HFFc6 (cell line): ENCODE measurements at places on chromosomes 3 and 15.

- peaks cover 84% of the 10 kb centered on the region for H3K4me1 ChIP-seq
- peak overlapping the region; percentile 88 for H3K27ac ChIP-seq
- peak overlapping the region; percentile 82; the same call in 1 of the 2 replicates for H3K4me3 ChIP-seq
- no peak for DNase-seq
- no peaks in the 10 kb centered on the region; the same call in none of the 2 replicates for H3K27me3 ChIP-seq
Observed at GRCh38 chr3:149378478-149379309, 1.2 kb upstream of the TM4SF1 start.

- H3K4me3 ChIP-seq: 0 out of 2 replicates have a peak overlapping the region, but pooled peaks have one; percentile 20
- H3K4me1 ChIP-seq: peaks cover 60% of the 10 kb centered on the region
- no peak for DNase-seq
- H3K36me3 ChIP-seq: no peaks in the 10 kb centered on the region
- no peak overlapping the region for H3K27ac ChIP-seq
- H3K27me3 ChIP-seq: no peaks in the 10 kb centered on the region; the same call in 1 of the 2 replicates
Observed at GRCh38 chr3:171830518-171830875, 12.7 kb upstream of the TMEM212 start.

- peaks cover 4% of the 10 kb centered on the region for H3K27me3 ChIP-seq
- no peak for DNase-seq
- no peak overlapping the region for H3K4me3 ChIP-seq
- no peaks in the 10 kb centered on the region for H3K4me1 ChIP-seq
Observed at GRCh38 chr15:83219026-83219425, 11.4 kb upstream of the HDGFL3 start.

- H3K36me3 ChIP-seq: no peaks in the 10 kb centered on the region
- no peak overlapping the region for H3K27ac ChIP-seq
Observed at GRCh38 chr15:29438703-29439055, 169.1 kb upstream of the NSMCE3 start.

GRCh38 chr3:45109771-45110508, 36.2 kb downstream of the CDCP1 start:
- H3K27me3 ChIP-seq: no peaks in the 10 kb centered on the region; the same call in 1 of the 2 replicates
- H3K27ac ChIP-seq: peak overlapping the region; percentile 62

- no peak overlapping the region for H3K4me3 ChIP-seq
- H3K27ac ChIP-seq: no peak overlapping the region
- H3K27me3 ChIP-seq: no peaks in the 10 kb centered on the region; the same call in 1 of the 2 replicates
- no peaks in the 10 kb centered on the region for H3K36me3 ChIP-seq
- DNase-seq: no peak
- H3K4me1 ChIP-seq: peaks cover 6% of the 10 kb centered on the region; the same call in 1 of the 2 replicates
Observed at GRCh38 chr3:114929971-114930732, 216.9 kb downstream of the ZBTB20 start.

GRCh38 chr3:20125289-20125688, 60.7 kb downstream of the SGO1 start:
- H3K27me3 ChIP-seq: no peaks in the 10 kb centered on the region
- no peak overlapping the region for H3K27ac ChIP-seq
- no peak overlapping the region for H3K4me3 ChIP-seq

GRCh38 chr3:86282106-86282787, 708.7 kb downstream of the VGLL3 start:
- no peaks in the 10 kb centered on the region for H3K36me3 ChIP-seq
- DNase-seq: no peak
- no peaks in the 10 kb centered on the region for H3K4me1 ChIP-seq
- H3K4me3 ChIP-seq: no peak overlapping the region
- no peaks in the 10 kb centered on the region for H3K27me3 ChIP-seq

GRCh38 chr3:151086484-151087456, 1.3 kb downstream of the MED12L start:
- DNase-seq: peak; percentile 89

- peaks cover 5% of the 10 kb centered on the region for H3K4me1 ChIP-seq
- H3K36me3 ChIP-seq: peaks cover 27% of the 10 kb centered on the region
- H3K27ac ChIP-seq: no peak overlapping the region
- no peak for DNase-seq
Observed at GRCh38 chr3:149839896-149840295, 26.9 kb downstream of the RNF13 start.

- no peaks in the 10 kb centered on the region for H3K27me3 ChIP-seq
- peak overlapping the region; percentile 89 for H3K27ac ChIP-seq
- H3K4me1 ChIP-seq: peaks cover 64% of the 10 kb centered on the region
- no peak for DNase-seq
Observed at GRCh38 chr15:32657198-32657883, 15.8 kb downstream of the SCG5 start.

DNA sequence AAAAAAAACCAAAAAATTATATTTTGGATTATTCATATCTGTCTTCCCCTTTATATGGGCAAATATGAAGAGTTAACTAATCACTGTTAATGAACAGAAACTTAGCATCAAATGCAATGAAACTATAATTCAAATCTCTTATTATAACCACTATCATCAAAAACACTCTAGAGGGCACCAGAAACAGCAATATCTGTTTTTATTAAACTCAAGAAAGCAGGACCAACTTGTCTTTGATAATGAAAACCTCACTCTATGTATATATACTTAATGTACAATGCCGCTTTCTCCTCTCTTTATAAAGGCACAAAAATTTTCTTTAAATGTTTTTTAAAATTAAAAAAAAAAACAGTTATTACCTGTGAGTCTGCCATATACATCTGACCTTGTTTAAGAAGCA, 92.7 kb downstream of the UACA start:
- no peak for DNase-seq
- 0 out of 2 replicates have a peak, but pooled peaks cover 1% of the 10 kb centered on the region for H3K27me3 ChIP-seq
- H3K4me3 ChIP-seq: peak overlapping the region; percentile 34; the same call in 1 of the 2 replicates
- H3K4me1 ChIP-seq: peaks cover 23% of the 10 kb centered on the region

GRCh38 chr15:80093854-80094418, 34.5 kb downstream of the ZFAND6 start:
- no peak for DNase-seq
- peaks cover 26% of the 10 kb centered on the region for H3K4me1 ChIP-seq
- H3K27ac ChIP-seq: no peak overlapping the region
